ENCODE measurements at places on chromosomes 5 and 9. TPM values are rescaled to one million over a fixed set of nuclear protein-coding genes. Genes with fewer than 3 reads are reported as not detected.

The SPATA31D4 gene
- total RNA-seq, result not detected

The ZDHHC12 gene
- total RNA-seq, result 49.5 TPM

GRCh38 chr5:76083555-76084495 lies 642 bp downstream of the SV2C start:
- H3K27me3 ChIP-seq, result peaks cover 16% of the 10 kb centered on the region
- no peaks in the 10 kb centered on the region for H3K36me3 ChIP-seq
- H3K27ac ChIP-seq, result no peak overlapping the region
- DNase-seq, result no peak

GRCh38 chr5:175478008-175478383 lies 364 bp upstream of the SFXN1 start:
- no peak overlapping the region for H3K27ac ChIP-seq
- H3K27me3 ChIP-seq, result no peaks in the 10 kb centered on the region
- peaks cover 15% of the 10 kb centered on the region for H3K4me1 ChIP-seq
- peak overlapping the region; percentile 73 for H3K4me3 ChIP-seq

- H3K36me3 ChIP-seq, result no peaks in the 10 kb centered on the region
- H3K4me3 ChIP-seq, result no peak overlapping the region
Measured at GRCh38 chr5:69007726-69008368, 86.0 kb upstream of the SLC30A5 start.

DNA sequence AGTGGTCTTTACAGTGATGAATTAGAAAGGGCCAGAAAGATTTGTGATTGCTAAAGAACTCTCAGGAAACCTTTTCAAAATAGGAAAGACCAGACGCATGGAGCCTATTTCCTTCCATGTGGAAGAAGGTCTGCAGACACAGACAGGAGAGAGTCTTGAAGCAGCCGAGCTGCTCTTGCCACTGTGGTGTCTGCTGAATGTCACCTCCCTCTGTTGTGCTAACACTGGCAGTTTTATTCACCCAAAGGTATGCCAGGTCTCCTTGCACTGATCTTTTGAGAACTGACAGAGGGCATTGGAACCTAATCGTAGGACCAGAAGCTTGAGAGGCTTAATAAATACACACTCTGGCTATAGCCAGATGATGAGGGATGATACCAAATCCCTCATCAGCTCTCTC lies 108.7 kb downstream of the SREK1 start:
- no peaks in the 10 kb centered on the region for H3K27me3 ChIP-seq
- no peak for DNase-seq
- H3K4me1 ChIP-seq, result no peaks in the 10 kb centered on the region
- no peak overlapping the region for H3K4me3 ChIP-seq
- no peak overlapping the region for H3K27ac ChIP-seq

- H3K27ac ChIP-seq, result no peak overlapping the region
- no peaks in the 10 kb centered on the region for H3K4me1 ChIP-seq
- H3K36me3 ChIP-seq, result no peaks in the 10 kb centered on the region
- H3K4me3 ChIP-seq, result no peak overlapping the region
- H3K27me3 ChIP-seq, result no peaks in the 10 kb centered on the region
Measured at GRCh38 chr9:86163503-86163902, 64.1 kb upstream of the GOLM1 start.

DNA sequence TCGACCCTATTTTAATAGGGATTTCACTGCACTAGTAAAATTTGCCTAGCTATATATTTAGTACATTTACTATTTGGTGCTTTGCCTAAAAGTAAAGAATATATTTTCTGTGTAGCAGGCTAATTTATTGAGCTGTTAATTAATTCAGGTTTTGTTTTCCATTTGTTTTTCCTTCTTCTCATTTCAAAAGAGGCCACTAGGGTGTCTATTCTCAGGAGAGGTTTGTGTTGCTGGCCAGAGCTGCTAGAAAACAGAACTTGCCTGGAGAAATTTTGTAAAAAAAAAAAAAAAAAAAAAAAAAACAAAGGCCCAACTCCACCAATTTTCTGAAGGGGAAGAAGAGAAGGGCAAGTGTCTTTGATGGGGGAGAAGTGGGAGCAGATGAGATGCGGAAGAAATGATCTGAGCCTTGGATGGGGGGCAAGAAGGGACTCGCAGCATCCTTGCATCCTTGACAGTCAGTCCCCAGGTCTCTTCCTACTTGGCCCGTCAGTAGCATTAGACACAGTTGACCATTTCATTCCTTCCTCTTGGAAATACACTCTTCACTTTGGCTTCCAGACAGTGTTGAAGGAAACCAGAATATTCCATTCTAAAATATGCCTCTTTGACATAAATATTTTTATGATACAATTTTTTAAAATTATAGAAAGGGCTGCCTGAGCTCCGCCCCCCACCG lies 318.5 kb downstream of the TRPM3 start:
- no peak for DNase-seq
- H3K27me3 ChIP-seq, result no peaks in the 10 kb centered on the region
- H3K4me1 ChIP-seq, result no peaks in the 10 kb centered on the region
